Activated T-cell treated with anti-CD3 and anti-CD28 coated beads, Interleukin-2, amount 50 U/mL, for 1 hour (primary cell): ENCODE measurements at places on chromosomes 11 and 22.

- no peak for DNase-seq
Measured at GRCh38 chr11:92296138-92296515, 71.5 kb downstream of the FAT3 start.

- DNase-seq, result no peak
Measured at GRCh38 chr11:32586576-32587190, 3.1 kb downstream of the EIF3M start.

- DNase-seq, result no peak
Measured at GRCh38 chr22:36852056-36852973, 8.5 kb upstream of the NCF4 start.

DNA sequence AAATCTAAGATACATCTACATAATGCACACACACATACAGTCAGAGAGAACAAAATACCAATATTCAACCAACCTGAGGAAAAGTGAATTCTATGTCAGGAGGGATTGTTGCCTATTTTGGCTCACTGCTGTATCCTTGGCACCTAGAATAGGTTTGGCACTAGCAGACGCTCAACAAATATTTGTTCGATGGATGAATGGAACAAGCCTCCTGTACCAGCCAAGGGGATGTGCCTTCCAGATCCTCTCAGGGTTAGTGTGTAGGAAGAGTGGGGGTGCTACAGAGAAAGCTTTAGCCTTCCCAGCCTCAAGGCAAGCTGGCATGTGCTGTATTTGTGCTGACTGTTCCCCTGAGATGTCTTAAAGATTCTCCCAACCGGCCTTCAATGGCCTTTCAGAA is 23.3 kb upstream of the POU2AF1 start:
- DNase-seq, result no peak

DNA sequence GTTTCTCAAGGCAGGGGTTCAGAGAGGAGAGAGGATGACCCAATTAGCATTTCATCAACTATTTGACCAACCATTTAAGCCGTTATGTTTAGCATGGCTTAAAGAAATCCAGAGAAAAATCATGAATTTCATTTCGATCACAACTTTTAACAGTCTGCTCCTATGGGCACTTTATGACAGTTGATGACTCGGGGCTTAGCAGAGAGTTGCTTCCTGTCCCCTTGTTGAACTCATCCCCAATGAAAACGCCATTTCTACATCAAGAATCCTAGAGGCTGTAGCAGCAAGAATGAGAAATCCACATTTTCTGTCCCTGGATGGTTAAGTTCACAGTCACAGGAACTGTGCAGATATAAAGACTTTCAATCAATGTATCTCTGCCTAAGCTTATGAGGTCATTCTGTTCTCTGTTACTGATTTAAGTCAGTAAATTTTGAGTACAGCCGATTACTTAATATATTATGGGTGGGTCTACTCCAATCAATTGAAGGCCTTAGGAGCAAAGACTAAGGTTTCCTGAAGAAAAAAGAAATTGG is 81.1 kb downstream of the BDNF start:
- no peak for DNase-seq

- no peak for DNase-seq
Measured at GRCh38 chr22:17110791-17111550, 10.2 kb downstream of the TMEM121B start.

GRCh38 chr11:116913000-116913399 is 75.6 kb upstream of the APOA1 start:
- no peak for DNase-seq

DNA sequence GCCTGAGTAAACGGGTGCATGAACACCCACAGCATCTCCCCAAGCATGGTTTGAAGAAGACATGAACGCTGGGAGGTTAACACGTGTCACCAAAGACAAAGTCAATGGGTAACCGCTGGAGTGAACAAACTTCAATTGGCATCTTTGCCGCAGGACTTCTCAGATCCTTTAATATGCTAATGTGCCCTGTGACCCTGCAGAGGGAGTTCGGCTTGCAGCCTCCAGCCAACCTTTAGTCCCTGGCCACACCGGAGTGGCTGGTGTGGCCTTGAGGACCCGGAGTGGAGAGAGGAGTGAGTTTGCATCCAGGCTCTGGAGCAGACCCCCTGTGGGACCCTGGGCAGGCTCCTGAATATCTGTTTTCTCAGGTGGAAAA is 57.0 kb downstream of the FLRT1 start:
- no peak for DNase-seq

GRCh38 chr11:128284634-128285033 is 302.7 kb downstream of the ETS1 start:
- DNase-seq, result no peak

DNA sequence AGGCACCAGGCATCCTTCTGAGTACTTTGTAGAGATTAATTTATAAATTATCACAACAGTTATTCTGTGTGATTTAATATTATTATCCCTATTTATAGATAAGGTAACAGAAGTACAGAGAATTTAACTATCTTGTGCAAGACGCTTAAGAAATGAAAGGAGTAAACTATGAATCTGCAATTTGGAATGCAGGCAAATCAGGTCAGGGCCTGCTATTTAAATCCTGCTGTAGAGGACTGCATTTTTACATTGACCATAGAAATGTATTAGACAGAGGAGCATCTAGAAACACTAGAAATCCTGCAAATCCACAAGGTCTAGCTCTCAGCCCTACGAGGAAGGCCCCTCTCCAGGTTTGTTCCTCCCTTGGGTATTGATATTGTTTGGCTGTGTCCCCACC is 336.2 kb downstream of the ETS1 start:
- no peak for DNase-seq

DNA sequence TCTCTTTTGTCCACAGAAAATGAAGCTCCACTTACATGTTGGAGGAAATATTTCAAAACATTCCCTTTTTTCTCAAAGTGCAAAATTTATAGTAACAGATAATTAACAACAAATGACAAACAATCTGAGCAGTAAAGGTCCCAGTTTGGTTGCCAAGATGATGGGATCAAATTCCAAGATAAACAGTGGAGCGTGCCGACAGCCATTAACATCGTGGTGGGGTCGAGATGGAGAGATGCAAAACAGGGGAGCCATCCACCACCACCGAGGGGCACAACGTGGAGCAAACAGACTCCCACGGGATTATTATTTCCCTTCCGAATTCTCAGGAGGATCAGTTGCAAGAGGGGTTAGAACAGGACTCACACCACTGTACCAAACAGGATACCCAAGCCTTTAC is 17.2 kb downstream of the MPPED2 start:
- no peak for DNase-seq

GRCh38 chr22:44269117-44269498 is 43.6 kb downstream of the SHISAL1 start:
- no peak for DNase-seq
